ENCODE measurements at places on chromosomes 11 and 22.

DNA sequence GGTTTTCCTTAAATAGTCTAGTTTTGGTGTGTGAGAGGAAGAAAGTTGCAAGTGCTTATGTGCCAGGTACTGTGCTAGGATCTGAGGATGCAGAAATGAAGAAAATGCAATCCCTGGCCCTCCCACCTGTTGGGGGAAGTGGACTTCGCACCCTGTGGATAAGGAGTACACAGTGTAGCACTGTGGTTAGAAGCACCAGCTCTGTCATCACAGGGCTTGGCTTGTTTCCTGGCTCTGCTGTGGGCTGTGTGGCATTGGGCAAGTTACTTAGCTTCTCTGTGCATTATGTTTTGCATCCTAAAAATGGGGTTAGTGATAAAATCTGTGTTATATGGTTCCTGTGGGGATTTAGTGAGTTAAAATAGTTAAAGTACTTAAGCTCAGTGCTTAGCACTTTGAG lies 68.2 kb downstream of the ENDOD1 start:
- no peaks in the 10 kb centered on the region for H3K27me3 ChIP-seq
- no peaks in the 10 kb centered on the region for H3K36me3 ChIP-seq
- no peak overlapping the region for H3K4me3 ChIP-seq

DNA sequence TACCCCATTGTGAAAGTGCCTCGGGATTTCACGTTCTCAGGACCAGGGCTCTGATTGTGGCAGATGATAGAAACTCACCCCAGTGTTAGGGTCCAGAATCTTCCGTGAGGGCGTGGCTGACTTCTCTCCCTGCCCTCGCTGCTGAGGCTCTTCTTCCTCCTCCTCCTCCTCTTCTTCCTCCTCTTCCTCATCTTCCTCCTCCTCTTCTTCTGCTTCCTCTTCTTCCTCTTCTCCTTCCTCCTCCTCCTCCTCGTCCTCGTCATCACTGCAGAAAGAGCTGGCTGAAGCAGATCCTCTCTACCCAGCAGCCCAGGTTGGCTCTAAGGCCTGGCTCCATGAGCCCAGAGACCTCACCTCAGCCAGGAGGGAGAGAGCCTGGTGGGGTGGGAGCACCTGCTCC lies 13.5 kb upstream of the CHADL start:
- peaks cover 44% of the 10 kb centered on the region for H3K36me3 ChIP-seq
- no peak for DNase-seq
- H3K27ac ChIP-seq, result no peak overlapping the region
- no peak overlapping the region for H3K4me3 ChIP-seq

GRCh38 chr11:108112057-108112456 lies 9.3 kb upstream of the ACAT1 start:
- no peaks in the 10 kb centered on the region for H3K36me3 ChIP-seq
- DNase-seq, result peak; percentile 17
- no peak overlapping the region for H3K4me3 ChIP-seq
- no peak overlapping the region for H3K27ac ChIP-seq

GRCh38 chr22:49781289-49781782 lies 46.3 kb downstream of the BRD1 start:
- no peaks in the 10 kb centered on the region for H3K4me1 ChIP-seq
- H3K27me3 ChIP-seq, result no peaks in the 10 kb centered on the region
- no peak overlapping the region for H3K27ac ChIP-seq
- H3K4me3 ChIP-seq, result no peak overlapping the region
- peaks cover 24% of the 10 kb centered on the region for H3K36me3 ChIP-seq
- no peak for DNase-seq

DNA sequence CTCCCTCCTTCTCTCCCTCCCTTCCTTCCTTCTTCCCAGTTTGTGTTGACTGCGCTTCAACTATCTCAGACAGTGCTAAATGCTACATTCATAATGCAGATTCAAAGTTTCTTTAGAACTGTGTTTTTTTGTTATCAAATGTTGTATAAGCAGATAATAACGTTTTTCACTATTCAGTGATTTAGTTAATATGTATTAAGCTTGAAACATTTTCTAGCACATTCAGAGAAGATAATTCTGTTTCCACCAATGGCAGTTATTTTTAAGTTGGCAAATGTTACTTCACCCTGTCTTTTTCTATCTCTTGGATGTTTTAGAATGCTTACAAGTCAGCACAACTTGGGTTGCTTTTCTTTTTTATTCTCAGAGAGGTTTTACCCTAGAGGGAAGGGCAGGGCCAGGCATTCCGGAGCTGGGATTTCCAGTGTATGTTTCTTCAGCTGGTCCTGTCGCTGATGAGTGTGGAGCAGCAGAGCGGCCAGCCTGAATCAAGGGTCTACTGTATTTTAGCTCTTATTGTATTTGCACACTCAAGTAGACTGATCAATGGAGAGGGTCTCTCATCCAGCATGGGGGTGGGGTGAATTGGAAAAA lies 162.3 kb upstream of the ARHGAP20 start:
- H3K4me3 ChIP-seq, result no peak overlapping the region
- no peak overlapping the region for H3K27ac ChIP-seq
- no peaks in the 10 kb centered on the region for H3K27me3 ChIP-seq

GRCh38 chr11:57327721-57328120 lies 3.0 kb upstream of the TNKS1BP1 start:
- H3K27me3 ChIP-seq, result no peaks in the 10 kb centered on the region
- H3K4me1 ChIP-seq, result peaks cover 18% of the 10 kb centered on the region
- no peak overlapping the region for H3K4me3 ChIP-seq
- DNase-seq, result no peak
- H3K27ac ChIP-seq, result no peak overlapping the region
- H3K36me3 ChIP-seq, result peaks cover 19% of the 10 kb centered on the region

GRCh38 chr11:46391578-46392420 lies at the start of gene CHRM4:
Gene CHRM4, minus strand, starts transcription at chr11:46391776. Its CDS starts 5,219 bp downstream, at chr11:46386557.
- no peaks in the 10 kb centered on the region for H3K36me3 ChIP-seq
- H3K27me3 ChIP-seq, result peaks cover 33% of the 10 kb centered on the region
- peaks cover 5% of the 10 kb centered on the region for H3K4me1 ChIP-seq
- H3K27ac ChIP-seq, result no peak within 1 kb of the TSS
- DNase-seq, result peak; percentile 32
- peak within 1 kb of the TSS; percentile 21 for H3K4me3 ChIP-seq

GRCh38 chr22:31291481-31292235 lies 630 bp downstream of the PIK3IP1 start:
- no peaks in the 10 kb centered on the region for H3K27me3 ChIP-seq
- H3K36me3 ChIP-seq, result peaks cover 11% of the 10 kb centered on the region
- peak overlapping the region; percentile 100 for H3K4me3 ChIP-seq
- DNase-seq, result peak; percentile 35
- peaks cover 7% of the 10 kb centered on the region for H3K4me1 ChIP-seq
- H3K27ac ChIP-seq, result peak overlapping the region; percentile 89

GRCh38 chr11:100550912-100551632 lies 136.0 kb upstream of the ARHGAP42 start:
- no peaks in the 10 kb centered on the region for H3K4me1 ChIP-seq
- no peak for DNase-seq
- H3K4me3 ChIP-seq, result no peak overlapping the region

- peak; percentile 39 for DNase-seq
- H3K27ac ChIP-seq, result no peak overlapping the region
- H3K4me1 ChIP-seq, result no peaks in the 10 kb centered on the region
- no peak overlapping the region for H3K4me3 ChIP-seq
Observed at GRCh38 chr11:95500466-95500865, 269.5 kb upstream of the SESN3 start.

DNA sequence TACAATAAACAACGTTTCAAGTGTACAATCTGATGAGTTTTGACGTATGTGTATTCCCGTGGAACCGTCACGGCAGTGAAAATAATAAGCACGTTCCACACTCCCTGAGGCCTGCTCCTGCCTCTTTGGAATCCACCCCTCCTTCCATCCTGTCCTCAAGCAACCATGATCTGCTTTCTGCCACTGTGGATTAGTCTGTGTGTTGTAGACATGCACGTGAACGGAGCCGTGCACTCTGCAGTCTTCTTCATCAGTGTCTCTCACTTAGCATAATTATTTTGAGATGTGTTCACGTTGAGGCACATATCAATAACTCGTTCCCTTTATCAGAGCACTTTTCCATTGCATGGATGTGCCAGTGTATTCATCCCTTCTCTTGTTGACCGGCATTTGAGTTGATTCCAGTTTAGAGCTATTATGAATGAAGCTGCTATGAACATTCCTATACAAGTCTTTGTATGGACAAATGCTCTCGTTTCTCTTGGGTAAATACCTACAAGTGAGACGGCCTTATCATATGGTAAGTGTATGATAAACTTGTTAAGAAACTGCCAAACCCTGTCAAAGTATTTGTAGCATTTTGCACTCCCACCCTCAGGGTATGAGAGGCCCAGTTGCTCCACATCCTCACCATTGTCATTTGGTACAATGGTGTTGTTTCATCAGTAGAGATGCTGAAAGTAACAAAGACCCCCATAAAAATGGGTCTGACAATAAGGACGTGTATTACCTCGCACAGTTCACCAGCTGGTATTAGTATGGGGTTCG lies 102.8 kb upstream of the CRYBB3 start:
- H3K27me3 ChIP-seq, result no peaks in the 10 kb centered on the region
- H3K27ac ChIP-seq, result no peak overlapping the region
- H3K4me1 ChIP-seq, result no peaks in the 10 kb centered on the region
- DNase-seq, result no peak
- H3K4me3 ChIP-seq, result no peak overlapping the region

GRCh38 chr11:70328556-70328955 lies 58.1 kb downstream of the PPFIA1 start:
- no peak for DNase-seq
- H3K27ac ChIP-seq, result no peak overlapping the region
- H3K4me3 ChIP-seq, result no peak overlapping the region
- H3K4me1 ChIP-seq, result peaks cover 9% of the 10 kb centered on the region
- no peaks in the 10 kb centered on the region for H3K27me3 ChIP-seq
- H3K36me3 ChIP-seq, result peaks cover 10% of the 10 kb centered on the region

GRCh38 chr11:116875194-116875593 lies 37.8 kb upstream of the APOA1 start:
- no peaks in the 10 kb centered on the region for H3K27me3 ChIP-seq
- no peak for DNase-seq
- peaks cover 3% of the 10 kb centered on the region for H3K36me3 ChIP-seq

All from fibroblast of lung (primary cell).